Activated T-cell treated with anti-CD3 and anti-CD28 coated beads, Interleukin-2, amount 50 U/mL, for 4 hours (primary cell): ENCODE measurements at places on chromosomes 7 and 10. TPM values are rescaled to one million over a fixed set of nuclear protein-coding genes. Genes with fewer than 3 reads are reported as not detected.

DNA sequence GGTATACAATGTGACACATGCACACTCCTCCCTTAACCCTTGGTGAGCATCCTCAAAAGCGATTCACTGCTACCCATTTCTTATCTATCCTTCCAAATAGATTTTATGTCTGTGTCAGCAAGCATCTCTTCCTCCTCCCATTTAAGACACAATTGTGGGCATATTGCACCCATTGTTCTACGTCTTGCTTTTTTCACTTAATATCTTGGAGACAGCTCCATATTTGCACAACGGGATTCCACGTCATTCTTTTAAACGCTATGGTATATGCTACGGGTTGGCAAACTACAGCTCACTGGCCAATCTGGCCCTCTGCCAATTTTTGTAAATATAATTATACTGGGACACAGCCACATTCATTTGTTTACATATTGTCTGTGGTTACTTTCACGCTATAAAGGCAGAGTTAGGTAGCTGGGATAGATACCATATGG, 88.6 kb downstream of the RNF216 start:
- DNase-seq: no peak

The LBX1 gene
- not detected for total RNA-seq

DNA sequence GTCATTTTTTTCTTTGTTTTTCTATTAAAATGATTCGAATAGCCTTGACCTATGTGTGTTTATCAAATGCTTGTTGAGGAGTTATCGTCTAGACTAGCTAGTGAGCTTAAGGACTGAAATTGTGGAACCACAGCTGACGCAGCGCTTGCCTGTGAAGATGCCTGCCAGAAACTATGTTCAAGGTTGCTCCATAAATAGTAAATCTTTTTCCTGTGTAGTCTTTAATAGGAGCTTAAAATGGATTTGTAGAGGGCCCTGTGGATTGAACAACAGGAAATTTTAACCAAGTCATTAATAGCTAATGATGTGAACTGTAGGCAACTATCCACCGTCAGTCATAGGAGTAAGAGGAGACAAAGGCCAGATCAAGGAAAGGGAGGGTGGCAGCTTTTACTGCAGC, 145.1 kb downstream of the GNAI1 start:
- DNase-seq: no peak

- peak; percentile 29 for DNase-seq
These were observed 40.5 kb upstream of the SLF2 start for GRCh38 chr10:100872034-100872791.

The PNLIPRP1 gene
- 0.57 TPM for total RNA-seq

The GNAT3 gene
- total RNA-seq: not detected

DNA sequence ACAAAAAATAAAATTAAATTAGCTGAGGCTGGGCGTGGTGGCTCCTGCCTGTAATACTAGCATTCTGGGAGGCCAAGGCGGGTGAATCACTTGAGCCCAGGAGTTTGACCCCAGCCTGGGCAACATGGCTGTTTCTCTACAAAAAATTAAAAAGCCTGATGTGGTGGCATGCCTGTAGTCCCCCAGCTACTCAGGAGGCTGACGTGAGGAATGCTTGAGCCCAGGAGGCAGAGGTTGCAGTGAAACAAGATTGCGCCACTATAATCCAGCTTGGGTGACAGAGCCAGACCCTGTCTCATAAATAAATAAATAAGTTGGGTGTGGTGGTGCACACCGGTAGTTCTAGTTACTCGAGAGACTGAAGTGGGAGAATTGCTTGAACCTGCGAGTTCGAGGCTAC, 65.1 kb downstream of the GNA12 start:
- DNase-seq: no peak

DNA sequence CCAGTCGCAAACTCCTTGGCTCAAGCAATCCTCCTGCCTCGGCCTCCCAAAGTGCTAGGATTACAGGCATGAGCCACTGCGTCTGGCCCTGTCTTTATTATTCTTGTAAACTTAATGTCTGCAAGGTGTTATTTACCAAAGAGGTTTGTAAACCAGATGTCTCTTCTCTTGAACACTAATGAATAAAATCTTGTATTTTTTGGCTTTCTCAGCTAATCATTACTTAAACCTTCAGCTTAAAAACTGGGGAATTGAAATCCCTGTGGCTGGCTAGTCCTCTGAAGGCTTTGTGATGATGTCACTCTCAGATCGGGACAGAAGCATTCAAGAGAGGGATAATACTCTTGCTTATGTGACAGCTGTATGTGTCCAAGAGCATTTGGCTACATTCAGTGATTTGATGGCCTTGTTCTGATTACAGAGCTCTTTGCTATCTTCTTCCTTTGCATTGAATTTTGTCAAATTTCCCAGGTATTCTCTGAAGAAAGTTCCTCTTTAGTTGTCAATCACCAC, 130.3 kb downstream of the BICC1 start:
- no peak for DNase-seq

DNA sequence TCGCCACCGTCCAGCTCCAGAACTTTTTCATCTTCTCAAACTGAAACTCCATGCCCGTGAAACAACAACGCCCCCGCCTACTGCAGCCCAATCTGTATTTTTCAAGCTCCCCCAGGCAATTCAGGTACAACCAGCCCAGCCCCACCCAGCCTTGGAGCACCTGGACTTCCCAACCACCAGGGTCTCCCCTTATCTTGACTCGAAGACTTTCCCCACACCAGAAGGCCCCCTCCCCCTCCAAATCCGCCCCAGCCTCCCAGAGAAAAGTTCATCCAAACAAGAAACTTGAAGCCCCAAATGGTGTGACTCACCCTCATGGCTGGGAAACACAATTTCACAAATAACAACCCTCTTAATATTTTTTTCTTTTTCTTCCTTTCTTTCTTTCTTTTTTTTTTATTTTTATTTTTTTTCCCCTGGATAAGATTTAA, 10.6 kb downstream of the ZCCHC24 start:
- DNase-seq: no peak

GRCh38 chr10:43362191-43362839, 9.1 kb upstream of the FXYD4 start:
- peak; percentile 94 for DNase-seq

- DNase-seq: no peak
These were observed 123.3 kb upstream of the LAMB4 start for GRCh38 chr7:108253275-108254044.

The ACTR3C gene
- total RNA-seq: 5.5 TPM

DNA sequence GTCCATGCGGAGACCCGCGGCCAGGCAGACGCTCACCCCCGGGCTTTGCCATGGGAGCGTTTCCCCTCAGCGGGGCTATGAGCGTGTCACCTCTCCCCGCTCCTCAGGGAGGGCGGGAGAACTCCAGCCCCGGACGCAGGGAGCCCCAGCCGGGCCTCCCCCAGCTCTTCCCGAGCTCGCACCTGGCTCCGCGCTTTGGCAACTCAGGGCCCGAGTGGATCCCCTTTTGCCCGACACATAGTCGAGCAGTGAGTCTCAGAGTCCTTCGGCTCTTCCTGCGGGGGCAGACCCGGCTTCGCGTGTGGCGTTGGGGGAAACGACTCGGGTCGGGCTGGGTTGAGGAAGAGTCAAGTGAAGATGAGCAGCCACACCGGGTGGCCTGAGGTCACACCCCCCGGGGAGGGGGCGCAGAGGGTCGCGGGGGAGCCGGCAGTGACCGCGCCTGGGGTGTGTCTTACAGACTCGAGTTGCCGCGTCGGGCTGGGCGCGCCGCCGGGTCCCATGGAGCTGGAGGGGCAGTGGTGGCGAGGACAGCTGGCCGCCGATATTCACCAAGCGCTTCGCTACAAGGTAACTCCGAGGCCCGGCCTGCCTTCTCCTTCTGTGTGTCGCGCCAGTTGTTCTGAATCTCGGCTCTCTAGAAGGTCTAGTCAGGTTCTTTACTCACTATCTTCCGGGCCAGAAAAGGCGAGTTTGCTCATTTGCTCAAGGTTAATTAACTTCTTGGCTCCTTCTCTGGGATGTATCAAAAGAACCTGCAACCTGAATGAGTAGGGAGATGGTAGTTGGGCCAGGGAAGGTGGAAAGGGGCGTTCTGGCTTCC, 721 bp downstream of the CCNJ start:
- DNase-seq: peak; percentile 44

DNA sequence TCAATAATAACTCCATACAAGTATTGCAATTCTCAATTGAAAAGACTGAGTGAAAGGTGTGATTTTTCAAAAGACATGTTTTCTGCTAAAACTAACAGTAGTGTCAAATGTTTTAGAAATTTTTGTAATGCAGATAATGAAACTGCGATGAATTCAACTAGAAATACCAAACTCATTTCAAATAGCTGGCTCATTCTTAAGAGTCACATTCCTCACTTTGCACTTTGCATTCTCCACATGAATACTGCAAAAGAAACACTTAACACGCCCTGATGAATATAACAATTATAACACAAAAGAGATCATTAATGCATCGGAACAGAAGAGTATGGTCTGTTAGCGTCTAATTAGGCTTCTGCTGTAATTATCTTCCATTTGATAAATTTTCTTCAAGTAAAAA, 15.5 kb upstream of the TSPAN12 start:
- DNase-seq: no peak

The STAG3 gene
- 3.3 TPM for total RNA-seq

DNA sequence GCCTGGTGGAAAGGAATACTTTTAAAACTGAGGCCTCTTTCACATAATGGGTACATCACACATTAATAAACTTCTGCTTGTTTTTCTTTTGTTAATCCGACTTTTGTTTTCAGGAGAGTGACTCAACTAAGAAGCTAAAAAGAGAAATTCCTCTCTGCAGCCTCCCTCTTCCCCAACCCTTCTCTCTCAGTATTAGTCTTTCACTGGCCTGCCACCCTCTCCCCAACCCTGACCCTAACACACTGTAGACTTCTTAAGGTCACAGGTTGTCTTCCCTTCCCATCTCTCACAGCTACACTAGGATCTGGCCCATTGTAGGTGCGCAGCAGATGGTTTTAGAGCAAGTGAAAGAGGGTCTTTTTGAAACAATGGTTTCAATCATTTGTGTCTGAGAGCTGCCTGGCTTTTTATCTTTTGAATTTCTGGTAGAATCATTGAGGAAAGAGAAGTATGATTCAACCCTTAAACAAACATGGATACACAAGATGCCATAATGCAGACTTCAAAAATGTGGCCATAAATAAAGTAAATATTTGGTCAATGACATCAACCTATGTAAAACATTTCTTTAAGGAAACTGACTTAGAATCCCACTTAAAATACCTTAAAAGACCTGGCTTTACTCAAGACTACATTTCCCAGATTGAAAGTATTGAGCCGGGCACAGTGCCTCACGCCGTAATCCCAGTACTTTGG, 17.9 kb upstream of the FFAR4 start:
- no peak for DNase-seq

- peak; percentile 28 for DNase-seq
These were observed 1.7 kb upstream of the FUOM start for GRCh38 chr10:133359554-133359971.

DNA sequence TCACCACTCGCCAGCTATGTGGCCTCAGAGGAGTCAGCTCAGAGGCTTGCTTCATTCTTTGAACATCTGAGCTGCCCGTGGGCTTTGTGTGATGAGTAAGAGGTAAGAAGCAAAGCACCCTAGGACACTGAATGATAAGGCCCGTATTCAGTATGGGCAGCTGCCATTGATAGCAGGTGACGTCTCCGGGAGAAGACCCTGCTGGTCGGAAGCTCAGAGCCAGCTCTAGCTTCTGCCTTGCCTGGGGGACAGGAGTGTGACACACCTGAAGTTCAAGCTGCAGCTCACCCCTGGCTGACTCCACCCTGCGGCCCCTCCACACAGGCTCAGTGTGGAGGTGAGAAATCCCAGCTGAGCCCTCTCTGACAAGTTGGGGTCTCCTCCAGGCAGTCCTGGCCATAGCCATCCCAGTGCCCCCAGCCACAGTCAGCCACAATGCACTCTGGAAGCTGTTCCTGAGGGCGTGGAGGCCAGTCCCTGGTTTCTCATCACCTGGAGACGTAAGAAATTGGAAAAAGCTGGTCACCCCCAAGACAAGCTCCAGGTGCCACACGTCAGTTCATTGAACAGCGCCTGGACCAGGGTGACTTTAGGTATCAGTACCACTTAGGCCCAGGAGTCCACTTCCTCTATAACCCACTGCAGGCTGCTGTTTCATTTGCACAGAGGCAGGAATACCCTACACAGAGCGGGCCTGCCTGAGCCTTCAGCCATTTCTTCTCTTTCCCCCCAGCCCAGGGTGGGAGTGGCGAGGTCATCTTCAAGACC, 164.9 kb upstream of the RHEB start:
- DNase-seq: no peak

GRCh38 chr7:98483964-98484545, 83.2 kb upstream of the BAIAP2L1 start:
- no peak for DNase-seq

The TRIM8 gene
- total RNA-seq: 59.9 TPM

DNA sequence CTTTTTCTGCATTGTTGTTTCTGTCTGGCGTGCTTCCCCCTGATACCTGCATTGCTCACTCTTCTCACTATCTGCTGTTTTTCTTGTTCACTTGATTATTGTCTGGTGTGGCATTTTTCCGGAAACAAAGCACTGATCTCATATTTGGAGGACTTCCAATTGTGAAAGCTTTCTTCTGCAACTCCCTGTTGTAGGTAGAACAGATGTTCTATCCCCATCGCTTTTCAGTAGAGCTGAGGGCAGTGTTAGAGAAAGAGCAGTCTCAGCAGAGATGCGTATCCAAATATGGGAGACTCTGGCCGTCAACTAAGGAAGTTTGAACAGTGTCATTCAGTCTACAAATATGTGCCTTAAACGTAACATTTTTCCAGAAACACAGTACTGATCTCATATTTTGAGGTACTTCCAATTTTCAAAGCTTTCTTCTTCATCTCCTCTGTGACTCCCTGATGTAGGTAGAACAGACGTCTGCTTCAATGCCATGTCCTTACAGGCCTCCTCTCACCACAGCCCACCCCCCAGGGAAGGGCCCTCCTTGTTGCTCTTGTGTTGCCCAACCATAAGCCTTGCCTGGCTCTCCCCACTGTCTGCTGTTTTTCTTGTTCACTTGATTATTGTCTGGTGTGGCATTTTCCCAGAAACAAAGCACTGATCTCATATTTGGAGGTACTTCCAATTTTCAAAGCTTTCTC, 27.1 kb upstream of the GJD4 start:
- no peak for DNase-seq

- DNase-seq: no peak
These were observed 56.2 kb upstream of the ABLIM1 start for GRCh38 chr10:114714281-114714741.

GRCh38 chr10:7421526-7421925, 10.7 kb upstream of the SFMBT2 start:
- DNase-seq: no peak

The MACC1 gene
- 0.23 TPM for total RNA-seq

DNA sequence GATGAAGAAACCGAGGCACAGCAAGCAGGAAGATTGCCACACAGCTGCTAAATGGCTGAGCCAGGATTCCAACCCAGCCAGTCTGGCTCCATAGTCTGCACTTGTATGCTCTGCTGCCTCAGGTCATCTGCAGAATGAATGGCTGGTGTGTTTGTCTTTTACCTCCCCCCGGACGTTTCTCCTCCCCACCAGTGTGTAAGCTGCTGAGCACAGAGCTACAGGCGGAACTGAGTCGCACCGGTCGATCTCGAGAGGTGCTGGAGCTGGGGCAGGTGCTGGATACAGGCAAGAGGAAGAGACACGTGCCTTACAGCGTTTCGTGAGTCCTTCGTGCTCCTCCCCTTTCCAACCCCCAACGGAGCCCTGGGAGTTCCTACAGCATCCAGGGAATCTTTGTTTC, 2.6 kb downstream of the CNPY4 start:
- no peak for DNase-seq

The BICC1 gene
- total RNA-seq: not detected
